ENCODE measurements at places on chromosomes 7 and 10.
A peak's percentile ranks its signal among the peaks of the same experiment; 100 is the strongest.

- DNase-seq: no peak
These were observed 735.0 kb upstream of the ZWINT start for GRCh38 chr10:57096044-57096443.

DNA sequence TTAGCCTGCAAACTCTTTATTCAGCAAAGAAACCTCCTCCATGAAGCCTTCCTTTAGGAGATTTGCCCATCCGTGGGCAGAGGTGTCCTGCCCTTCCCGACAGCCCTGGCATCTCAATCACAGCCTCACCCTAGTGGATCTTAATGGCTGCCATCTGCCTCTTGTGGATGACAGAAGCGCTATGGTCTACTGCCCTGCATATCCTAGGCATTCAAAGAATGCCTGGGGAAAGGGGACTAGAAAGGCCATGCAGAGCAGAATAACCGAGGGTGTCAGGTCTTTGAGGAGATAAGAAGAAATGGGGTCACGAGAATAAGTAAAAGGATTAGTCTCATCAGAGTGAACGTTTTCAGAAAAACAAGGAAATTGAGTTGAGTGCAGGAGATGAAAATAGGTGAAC is 57.7 kb upstream of the SPOCK2 start:
- no peak for DNase-seq

GRCh38 chr10:132229834-132230556 is 43.2 kb downstream of the DPYSL4 start:
- DNase-seq: no peak

DNA sequence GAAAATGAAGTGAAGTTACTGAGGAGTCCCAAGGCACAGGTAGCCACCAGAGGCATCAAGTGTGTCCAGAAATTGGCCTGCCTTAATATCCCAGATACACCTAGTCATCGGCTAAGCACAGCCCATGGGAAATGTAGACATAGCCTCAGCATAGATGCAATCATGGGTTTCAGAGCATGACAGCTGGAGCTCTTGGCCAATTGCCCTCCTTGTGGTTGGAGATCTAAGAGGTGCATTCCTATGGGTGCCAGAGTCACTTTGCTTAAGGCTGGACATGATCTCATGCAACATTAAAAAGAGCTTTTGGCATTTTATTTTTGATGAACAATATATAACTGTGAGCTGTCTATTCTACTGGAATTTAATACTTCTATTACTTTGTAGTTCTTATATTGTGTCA is 758.0 kb upstream of the LRRTM3 start:
- DNase-seq: no peak

DNA sequence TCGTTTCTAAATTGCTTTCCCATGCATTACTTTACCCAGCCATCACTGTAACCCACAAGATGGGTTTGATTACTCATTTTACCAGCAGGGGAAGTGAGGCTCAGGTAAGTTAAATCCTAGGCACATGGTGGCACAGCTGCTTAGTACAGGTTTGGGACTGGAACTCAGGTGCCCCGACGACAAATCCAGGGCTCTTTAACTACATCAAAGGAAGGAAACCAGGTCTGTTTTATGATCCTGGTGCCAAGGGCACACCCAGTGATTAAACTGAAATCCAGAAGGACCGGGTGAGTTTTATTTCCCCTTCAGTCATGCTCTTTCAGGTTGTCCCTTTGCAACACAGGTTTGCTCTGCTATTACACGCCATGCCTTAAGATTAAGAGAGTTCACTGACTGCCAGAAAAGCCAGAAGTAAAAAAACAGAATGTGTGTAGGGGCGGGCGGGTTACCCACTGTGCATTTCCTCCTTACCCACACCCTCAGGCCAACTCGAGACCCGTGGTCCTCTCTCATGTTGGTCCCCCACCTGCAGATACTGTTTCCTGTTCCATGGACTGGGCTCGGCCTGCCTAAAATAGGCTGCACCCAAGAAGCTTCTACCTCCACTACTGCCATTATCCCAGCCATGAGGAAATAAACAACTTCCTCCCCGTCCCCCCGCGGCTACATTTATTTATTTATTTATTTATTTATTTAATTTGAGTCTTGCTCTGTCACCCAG is 55.1 kb upstream of the KDM7A start:
- no peak for DNase-seq

DNA sequence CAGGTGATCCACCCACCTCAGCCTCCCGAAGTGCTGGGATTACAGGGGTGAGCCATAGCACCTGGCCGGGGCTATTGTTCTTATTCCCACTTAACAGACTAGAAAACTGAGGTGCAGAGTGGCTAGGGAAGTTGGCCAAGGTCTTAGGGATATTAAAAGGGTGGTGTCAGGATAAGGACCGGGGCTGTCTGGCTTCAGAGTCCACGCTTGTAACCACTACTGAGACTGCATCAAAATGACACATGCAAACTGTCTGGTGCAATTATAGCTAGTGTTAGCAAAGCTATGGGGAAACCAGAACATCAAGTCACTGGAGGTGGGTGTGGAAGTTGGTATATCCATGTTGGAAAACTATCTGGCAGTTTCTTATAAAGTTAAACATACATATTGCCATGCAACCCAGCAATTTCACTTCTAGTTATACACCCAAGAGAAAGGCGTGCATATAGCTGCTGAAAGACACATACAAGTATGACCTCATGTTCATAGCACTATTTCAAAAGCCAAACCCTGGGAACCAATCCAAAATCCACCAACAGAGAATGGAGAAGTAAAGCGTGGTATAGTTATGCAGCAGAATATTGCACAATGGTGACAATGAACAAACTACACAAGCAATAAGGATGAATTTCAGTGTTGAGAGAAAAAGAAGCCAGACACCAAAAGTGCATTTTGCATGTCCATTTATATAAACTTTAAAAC is 33.9 kb upstream of the EEPD1 start:
- DNase-seq: no peak

DNA sequence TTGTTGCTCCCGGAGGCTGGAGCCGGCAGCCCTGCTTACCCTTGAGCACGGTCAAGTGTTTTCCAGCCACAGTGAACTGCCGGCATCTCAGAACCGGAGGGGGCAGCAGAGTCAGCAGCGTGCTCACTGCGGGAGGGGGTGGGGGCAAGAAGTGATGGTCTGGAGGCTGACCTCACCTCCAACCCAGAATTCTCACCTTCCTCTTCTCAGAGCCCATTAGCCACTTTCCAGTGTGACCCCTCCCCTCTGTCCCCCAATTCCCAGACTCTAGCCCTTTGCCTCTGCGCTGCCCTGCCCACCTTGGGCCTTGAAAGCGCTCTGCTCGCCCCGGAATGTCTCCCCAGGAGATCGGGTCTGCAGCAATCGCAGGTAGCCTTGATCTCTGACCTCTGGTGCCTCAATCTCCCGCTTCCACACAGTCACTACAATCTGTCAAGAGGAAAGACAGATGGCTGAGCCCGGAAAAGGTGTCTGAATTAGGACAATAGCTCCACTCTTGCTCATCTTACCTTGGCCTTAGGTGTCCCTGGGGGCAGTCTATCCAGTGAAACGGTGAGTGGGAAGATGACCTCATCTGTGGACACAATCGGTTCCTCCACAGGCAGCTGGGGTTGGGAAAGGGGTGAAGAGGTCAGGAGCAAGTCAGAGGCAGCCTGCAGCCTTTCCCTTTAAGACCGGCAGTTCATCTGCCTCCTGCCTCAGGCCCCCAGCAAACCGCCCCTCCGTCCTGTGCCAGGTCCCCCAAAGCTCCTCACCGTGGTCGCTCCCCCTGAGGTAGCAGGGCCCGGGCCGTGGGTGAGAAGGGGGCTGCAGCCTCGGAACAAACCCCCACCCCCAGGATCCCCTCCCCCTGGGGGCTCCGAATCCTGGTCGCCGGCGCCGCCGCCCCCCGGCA is 942 bp downstream of the TRAPPC14 start:
- no peak for DNase-seq

GRCh38 chr10:121900443-121901174 is 27.2 kb downstream of the ATE1 start:
- no peak for DNase-seq

- DNase-seq: no peak
These were observed 106.9 kb downstream of the SND1 start for GRCh38 chr7:127758845-127759244.

DNA sequence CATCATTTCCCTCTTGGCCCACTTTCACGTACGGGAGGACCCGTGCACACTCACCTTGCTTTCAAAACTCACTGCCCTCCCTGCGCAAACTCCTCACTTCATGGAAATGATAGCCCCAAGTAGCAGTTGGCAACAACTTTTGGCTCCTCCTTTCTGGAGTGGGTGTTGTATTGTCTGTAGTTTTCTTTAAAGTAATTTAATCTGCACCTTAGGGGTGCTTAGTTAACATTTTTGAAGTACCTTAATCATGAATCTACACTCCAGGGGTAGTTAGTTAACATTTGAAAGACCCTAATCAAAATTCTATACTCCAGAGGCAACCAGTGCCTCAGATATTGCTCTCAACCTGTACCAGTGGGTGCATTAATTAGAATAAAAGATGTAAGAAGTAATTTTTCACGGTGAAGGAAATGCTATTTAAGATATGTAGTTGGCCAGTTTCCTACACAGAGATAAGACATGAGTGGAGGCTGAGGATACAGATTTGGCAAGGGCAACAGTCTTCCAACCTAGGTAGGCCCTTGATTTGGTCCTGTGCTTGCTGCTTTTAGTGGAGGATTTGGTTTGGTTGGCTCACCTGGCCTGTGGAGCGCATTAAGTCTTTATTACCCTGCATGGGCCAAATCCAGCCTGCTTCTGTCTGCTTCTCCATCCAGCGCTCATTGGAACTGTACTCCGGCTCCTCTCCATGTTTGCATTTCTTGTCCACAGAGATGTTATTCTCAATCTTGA is 93.0 kb downstream of the EXOC4 start:
- no peak for DNase-seq

GRCh38 chr7:2083362-2083761 is 149.4 kb downstream of the MAD1L1 start:
- DNase-seq: no peak

- no peak for DNase-seq
These were observed 375.5 kb upstream of the LRRTM3 start for GRCh38 chr10:66550351-66550750.

- peak; percentile 24 for DNase-seq
These were observed 113.2 kb upstream of the RHEB start for GRCh38 chr7:151632750-151633515.

DNA sequence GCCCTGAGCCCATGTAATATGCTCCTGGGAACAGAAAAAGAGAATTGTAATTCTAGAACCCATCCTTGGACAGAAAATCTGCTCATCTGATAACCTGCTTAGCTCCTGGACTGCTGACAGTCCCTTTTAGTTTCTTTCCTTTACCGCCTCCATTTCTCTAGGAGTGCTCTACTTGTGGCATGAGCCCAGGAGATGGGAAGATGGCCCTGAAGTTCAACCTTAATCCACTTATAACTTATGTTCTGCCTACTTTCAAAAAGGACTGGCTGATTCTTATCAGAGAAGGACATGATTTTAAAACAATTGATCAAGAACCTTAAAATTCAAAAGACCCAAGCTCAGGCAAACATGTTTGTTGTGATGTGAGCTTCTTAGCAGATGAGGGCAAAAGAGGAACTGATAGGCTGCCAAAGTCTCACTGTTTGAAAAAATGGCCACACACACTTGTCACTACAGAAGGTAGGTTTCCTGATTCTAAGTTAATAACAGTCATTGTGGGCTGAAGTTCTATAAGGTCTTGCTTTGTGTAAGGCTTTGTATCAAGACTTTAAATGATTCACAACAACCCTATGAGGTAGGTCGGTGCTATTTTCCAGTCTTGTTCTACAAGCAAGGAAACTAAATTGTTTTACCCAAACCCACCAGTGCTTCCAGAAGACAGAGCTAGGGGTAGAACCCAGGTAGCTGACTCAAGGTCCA is 94.3 kb upstream of the AFAP1L2 start:
- no peak for DNase-seq

- DNase-seq: no peak
These were observed 38.7 kb downstream of the UBE3C start for GRCh38 chr7:157177333-157177982.

DNA sequence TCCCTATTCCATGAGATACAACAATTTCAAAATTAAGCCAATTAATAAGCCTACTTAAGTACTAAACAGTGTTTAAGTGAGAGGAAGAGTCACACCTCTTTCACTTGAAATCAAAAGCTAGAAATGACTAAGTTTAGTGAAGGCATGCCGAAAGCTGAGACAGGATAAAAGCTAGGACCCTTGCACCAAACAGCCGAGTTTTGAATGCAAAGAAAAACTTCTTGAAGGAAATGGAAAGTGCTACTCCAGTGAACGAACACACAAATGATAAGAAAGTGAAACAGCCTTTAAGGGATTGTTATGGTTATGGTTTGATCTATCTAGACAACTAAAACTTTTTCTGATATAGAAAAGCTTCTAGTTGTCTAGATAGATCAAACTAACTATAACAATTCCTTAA is 135.4 kb upstream of the KMT2E start:
- DNase-seq: no peak

- no peak for DNase-seq
These were observed 392.2 kb upstream of the GALNT17 start for GRCh38 chr7:70739646-70740210.

- DNase-seq: no peak
These were observed 62.2 kb upstream of the FAM20C start for GRCh38 chr7:130222-130572.

GRCh38 chr10:124717041-124717757 is 27.0 kb downstream of the FAM53B start:
- no peak for DNase-seq

DNA sequence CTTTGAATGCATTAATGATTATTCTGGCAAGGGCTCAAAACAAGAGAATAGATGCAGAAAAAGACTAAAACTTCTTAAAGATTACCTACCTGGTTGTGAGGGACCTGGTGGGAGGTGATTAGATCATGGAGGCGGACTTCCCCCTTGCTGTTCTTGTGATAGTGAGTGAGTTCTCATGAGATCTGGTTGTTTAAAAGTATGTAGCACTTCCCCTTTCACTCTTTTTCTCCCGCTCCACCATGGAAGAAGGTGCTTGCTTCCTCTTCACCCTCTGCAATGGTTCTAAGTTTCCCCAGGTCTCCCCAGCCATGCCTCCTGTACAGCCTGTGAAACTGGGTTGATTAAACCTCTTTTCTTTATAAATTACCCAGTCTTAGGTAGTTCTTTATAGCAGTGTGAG is 226.6 kb downstream of the ARHGAP12 start:
- DNase-seq: no peak

DNA sequence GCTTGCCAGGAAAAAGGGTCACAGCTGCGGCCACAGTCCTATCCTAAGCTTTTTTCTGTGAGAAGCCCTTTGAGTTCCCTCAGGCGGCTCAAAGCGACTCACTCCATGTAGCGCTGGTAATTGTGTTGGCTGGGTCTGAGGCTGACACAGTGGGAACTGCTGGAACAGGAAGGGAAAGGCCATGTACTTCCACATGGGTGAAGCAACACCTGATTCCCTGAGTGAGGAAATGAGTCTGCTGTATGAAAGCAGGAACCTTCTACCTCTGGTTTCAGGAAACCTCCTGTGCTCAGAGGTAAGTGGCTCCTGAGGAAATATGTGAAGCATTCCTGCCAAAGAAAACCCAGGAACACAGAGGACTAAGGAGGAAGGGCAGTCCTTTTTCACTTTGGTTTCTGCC is 734.6 kb upstream of the SORCS1 start:
- DNase-seq: no peak

DNA sequence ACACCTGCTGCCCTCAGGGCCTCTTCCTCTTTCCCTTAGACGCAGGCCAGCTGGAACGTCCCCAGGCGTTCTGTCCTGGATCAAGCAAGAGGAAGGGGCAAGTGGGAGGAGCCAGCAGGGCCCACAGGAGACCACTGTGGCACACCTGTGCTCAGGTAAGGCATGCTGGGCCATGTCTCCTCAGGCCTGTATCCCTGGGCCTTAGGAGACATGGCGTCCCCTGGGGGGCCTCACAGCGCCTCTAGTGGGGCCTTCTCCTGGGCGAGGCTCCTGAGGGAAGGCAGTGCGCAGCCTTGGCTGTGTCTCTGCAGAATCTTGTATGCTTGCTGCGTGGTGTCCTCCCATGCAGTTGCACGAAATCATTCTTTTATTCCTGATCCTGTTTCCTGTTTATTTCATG is 31.3 kb downstream of the ZNF783 start:
- no peak for DNase-seq

Data from stimulated activated CD8-positive, alpha-beta memory T cell treated with anti-CD3 and anti-CD28 coated beads, Interleukin-15, amount 100 ng/mL, for 4 hours (primary cell).